Ovary (tissue), 10 donors: ENCODE measurements at places on chromosomes 4 and X.

DNA sequence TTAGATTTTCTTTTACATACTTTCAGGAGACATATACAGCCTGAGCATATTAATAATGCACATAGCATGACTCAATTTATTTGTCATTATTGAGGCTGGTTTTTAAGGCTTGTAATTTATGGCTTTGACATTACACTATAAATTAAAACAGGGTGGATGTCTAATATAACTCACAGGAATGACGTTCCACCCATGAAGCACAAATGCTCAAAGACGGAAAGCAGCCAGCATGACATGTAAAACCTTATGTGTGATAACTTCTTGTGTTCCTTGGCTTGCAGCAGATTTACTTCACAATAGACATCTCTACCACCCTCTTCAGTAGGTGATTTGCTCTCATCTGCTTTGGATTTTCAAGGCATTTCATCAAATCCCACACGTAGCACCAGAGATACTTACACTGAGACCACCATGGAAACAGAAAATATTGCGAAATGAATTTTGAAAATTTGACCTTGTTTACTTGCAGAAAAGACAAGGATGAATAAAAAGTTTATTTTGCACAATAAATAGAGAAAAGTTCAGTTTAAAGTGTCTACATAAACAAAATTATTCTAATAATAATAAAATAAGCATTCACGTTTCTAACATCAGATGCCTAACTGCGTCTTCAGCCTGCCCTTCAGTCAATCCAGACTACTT, 64.7 kb upstream of the BTC start:
- no peak for DNase-seq

DNA sequence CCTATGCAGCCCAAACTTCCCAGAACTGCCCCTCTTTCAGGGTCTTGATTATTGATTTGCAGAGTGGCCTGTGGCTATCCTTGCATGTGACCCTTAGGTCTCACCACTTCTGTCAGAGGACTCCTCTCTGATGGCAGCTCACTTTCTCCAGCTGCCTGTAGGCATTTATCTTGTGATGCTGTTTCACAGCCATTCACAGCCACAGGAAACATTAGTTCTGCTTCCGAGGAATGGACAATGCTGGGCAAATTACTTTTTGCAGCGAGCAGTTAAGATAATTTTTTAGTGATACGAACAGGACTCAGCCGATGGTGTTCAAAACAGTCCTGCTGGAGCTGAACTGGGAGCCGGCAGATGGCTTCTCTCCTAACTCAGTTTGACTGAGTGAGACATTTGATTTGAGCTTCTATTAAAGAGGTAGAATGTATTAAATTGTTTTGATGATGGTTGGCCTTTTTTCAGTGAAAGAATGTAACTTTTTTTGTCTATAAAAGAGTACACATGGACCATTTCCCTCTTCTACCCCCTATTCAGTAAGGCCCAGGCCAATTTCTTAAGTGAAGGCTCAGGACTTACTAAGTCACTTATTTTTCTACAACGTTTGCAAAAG, 58.4 kb upstream of the TMEM150C start:
- no peak for DNase-seq

GRCh38 chr4:138677212-138677611, 338.4 kb upstream of the NOCT start:
- no peak for DNase-seq

GRCh38 chr4:80471756-80472155, 136.2 kb downstream of the CFAP299 start:
- DNase-seq, result no peak

- no peak for DNase-seq
Measured at GRCh38 chrX:150844016-150844415, 54.5 kb downstream of the CD99L2 start.

DNA sequence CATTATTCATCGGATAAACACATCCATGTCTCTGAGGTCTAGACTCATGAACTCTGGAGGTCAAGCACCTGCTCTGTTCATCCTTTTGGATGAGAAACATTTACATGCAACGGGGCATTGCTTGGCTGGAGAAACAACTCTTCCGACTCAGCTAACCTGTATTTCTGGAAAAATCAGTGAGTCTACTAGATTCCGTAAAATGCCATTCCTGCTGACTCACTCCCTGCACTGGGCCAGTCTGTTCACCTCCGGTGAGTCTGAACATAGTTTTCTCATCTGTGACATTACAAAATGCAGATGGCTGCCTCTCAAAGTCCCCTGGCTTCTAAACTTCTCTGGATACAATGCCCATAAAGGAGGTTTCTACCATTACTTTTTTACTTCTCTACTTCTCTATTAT, 185.7 kb upstream of the HS3ST1 start:
- DNase-seq, result no peak

DNA sequence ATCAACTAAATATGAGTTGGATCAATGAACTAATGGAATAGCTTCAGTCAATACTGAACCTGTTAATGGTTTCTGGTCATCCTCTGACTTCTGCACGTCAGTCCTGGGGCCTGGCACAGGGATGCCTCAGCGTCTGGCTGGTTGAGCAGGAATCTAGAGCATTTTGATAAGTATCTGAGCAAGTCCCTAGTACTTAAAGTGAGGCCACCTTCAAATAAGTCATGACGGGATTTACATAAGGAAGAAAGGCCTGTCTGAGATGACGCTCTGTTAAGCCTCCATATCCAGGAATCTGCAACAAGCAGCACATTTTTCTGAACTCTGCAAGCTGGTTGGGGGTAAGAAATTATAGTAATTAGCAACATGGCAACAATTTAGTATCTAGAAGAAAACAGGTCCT, 83.2 kb upstream of the TBC1D9 start:
- DNase-seq, result no peak

GRCh38 chrX:51922561-51922960, 29.1 kb downstream of the MAGED1 start:
- no peak for DNase-seq

DNA sequence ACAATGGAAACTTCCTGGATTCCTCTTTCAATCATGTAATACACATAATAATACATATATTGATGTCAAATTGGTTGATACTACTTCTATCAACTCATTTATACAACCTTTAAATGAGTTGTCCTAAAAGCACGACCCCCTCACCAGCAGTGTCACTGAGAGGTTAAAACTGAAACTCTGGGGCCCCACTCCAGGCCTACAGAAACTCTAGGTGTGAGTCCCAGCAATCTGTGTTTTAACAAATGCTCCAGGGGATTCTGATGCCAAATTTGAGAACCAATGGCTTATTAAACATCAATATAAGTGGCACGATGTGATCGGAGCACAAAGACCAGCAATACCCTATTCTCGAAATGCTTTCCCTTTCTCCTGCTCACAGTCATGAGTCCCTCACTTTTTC, 47.9 kb downstream of the ATP8A1 start:
- no peak for DNase-seq
